ENCODE measurements at places on chromosomes 7 and 10.

DNA sequence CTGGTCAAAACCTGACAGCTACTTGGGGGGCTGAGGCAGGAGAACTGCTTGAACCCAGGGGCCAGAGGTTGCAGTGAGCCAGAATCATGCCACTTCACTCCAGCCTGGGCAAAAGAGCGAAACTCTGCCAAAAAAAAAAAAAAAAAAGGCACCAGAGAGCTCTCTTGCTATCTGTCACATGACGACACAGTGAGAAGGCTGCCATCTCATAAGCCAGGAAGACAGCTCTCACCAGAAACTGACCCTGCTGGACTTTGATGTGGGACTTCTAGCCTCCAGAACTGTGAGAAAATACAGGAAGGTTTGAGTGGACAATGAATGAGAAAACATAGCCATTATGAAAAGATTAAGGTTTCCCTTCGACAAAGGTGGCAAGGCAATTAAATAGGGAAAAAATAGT, 51.1 kb upstream of the KCNIP2 start:
- no peak for DNase-seq

GRCh38 chr10:5644930-5645329, 21.5 kb downstream of the ASB13 start:
- DNase-seq = no peak

- DNase-seq = no peak
Observed at GRCh38 chr7:40793132-40793531, 658.3 kb downstream of the SUGCT start.

GRCh38 chr10:33064706-33065105, 106.7 kb upstream of the ITGB1 start:
- no peak for DNase-seq

GRCh38 chr7:69775231-69775771, 177.0 kb downstream of the AUTS2 start:
- no peak for DNase-seq

DNA sequence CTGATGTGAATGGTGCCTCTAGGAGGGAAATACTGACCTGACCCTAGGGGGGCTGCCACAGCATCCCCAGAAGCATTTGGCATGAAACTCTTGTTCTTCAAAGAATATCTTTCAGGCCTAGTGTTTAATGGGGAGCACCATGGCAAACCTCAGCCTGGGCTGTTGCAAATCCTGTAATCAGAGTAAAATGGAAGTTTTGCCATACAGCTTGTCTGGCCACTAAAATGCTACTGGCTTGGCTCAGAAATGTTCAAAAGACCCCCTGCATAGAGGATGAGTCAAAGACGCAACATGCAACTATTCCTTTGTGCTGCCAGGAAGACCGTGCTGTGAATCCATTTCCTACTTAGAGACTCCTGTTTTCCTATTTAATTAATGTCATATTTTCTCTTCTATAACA, 26.7 kb downstream of the HECW1 start:
- no peak for DNase-seq
